ENCODE measurements at places on chromosomes 1 and 21.

DNA sequence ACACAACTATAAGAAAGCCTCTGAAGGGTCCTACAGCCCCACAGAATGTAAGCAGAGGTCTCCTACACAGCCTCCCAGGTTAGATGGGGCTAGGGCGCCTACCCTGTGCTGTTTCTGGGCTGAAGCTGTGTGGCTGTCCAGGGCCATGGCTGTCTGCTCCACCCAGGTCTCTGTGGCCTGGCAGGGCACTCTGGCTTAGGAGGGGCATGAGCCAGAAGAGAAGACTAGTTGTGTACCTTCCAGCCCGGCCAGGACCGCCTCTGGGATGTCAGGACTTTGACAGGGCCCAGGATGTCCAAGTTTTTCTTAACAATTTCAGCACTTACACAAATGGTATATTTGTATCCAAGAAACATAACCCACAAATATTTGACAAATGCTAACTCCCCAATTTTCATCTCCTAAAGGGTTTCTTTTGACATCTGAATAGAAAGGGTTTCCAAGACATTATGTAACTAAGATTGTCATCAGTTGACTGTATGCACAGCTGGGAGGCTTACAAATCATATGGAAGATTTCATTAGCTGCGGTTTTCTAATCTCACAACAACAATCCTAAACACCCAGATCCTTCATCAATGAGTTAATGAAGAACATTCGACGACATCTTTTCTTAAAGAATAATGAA, 80.5 kb downstream of the HSF2BP start:
- DNase-seq: no peak

GRCh38 chr1:67683766-67684525, 1.1 kb upstream of the GADD45A start:
- peak; percentile 11 for DNase-seq

DNA sequence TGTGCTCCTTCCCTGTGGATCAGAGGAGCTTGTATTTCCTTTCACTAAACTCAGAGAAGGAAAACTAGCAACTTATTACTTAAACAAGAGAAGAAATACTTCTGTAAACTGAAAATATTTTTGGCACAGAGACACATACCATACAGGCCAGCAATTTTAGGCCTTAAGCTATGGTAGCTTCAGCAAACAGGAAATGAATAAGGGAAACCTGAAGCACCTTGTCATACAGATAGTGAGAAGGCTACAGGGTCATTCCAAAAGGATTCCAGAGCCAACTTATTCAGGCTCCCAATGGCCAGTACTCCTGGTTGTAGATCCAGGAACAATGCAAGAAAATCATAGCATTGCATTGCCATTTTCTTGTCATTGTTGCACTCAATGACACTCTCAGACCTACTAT, 9.1 kb upstream of the KYAT3 start:
- DNase-seq: no peak

DNA sequence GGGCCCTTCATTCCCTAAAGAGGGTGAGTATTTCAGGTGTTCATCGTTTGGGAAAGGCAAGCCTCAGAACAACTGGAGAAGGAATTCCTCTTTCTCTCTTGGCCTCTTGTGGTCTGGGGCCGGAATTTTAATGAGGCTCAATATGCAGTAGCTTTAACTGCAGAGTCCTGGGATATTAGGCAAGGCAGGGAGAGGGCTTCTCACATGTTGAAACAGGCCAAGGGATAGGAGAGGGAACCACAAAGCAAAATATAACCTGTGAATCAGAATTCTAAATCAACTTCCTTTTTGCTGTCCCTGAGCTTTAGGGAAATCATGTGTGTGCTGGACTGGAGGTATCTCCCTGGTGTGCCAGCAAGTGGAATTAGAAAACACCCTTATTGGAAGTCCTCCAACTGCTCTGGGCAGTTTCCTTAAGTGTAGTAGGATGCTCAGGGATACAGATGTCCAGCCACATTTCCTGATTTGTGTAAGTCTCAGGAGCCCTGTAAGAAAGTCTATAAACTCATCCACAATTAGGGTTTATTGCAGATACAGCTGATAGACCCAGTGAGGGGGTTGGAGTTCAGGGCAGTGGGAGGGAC, 215.8 kb upstream of the ZRANB2 start:
- DNase-seq: no peak

GRCh38 chr21:35106246-35106835, 57.2 kb upstream of the RUNX1 start:
- DNase-seq: no peak

DNA sequence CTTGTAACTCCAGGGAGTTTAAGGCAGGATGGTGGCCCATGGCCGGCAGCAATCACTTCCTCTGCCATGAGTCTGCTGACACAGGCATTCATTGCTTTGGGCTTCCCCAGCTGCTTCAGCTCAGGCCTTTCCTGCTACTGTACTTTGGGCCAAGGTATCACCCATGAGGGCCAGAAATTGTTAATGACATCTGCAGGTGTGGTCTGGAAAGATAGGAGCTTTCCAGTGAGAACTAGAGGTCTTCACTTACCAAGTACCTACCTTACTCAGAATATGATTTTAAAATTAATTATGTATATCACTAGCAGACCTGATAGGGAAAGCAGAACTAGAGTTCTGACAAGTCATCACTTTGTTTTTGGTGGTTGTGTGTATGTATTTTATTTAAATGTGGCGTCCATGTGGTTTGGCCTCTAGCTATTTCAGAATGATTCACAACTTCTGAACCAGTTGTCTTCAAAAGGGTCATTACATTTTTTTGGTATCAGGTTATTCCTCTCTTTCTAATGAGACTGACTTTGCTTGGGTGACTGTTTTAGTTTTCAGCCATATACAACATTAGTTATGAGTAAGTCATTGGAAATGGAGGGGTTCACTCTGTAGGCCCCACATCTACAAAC, 2.7 kb downstream of the RGL1 start:
- DNase-seq: no peak

DNA sequence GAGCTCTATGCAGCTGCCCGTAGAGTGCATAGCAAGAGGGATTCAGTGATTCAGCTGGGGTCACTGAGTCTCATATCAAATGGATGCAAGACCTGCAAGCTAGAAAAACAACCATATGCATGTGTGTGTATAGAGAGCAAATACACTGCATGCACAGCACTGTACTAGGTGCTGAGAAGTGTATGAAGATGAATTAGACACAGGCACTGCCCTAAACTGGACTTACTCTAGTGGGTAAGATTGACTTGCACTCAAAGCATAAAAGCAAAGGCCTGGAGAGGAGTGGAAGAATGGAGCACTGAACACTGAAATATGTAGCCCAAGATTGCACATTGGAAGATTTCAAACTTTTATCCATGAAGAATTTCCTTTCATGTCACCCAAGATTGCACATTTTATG, 5.5 kb upstream of the GBP1 start:
- DNase-seq: no peak

- no peak for DNase-seq
These were observed 142.5 kb downstream of the OLFM3 start for GRCh38 chr1:101854271-101854670.

GRCh38 chr1:172212124-172212523, 208.4 kb upstream of the C1orf105 start:
- DNase-seq: no peak

GRCh38 chr1:25971066-25971810, 26.6 kb downstream of the PAFAH2 start:
- DNase-seq: peak; percentile 20

- DNase-seq: no peak
These were observed 474.3 kb upstream of the CAMK1G start for GRCh38 chr1:209109001-209109785.

GRCh38 chr1:234212764-234213657, 160.2 kb upstream of the COA6 start:
- peak; percentile 3 for DNase-seq

DNA sequence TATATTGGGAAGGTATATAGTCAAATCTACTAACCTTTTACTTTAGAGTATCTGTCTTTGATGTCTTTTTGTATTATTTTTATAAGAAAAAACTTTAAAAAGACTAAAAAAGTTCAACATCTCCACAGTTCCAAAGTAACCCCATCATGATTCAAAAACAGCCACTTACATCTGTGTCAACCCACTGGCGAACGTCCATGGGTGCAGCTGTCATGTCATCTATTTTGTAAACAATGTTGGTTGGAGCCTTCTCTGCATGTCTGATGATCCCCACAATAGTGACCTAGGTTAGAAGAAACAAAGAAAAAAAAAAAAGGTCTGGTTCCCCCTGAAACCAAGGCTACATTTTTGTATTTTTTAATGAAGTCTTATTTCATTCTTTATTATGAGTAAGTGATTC, 28.0 kb upstream of the SMPDL3B start:
- DNase-seq: no peak

DNA sequence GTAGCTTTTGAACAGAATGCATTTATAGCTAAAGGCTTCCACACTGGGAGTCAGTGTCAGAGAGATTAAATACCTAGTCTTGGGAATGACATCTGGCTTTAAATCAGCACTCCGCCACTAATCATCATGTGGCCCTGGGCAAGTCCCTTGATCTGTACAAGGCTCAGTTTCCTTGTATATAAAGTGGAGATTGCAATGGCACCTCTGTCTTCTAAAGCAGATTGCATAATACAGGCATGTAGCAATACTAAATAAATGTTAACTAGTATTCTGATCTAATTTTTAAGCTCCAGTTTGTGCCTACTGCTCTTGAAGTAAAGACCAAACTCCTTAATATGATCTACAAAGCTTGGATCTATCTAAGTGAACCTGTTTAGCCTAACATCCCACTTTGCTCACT, 249.4 kb downstream of the PLPP3 start:
- DNase-seq: no peak
